ENCODE measurements at places on chromosomes 5 and 9.

DNA sequence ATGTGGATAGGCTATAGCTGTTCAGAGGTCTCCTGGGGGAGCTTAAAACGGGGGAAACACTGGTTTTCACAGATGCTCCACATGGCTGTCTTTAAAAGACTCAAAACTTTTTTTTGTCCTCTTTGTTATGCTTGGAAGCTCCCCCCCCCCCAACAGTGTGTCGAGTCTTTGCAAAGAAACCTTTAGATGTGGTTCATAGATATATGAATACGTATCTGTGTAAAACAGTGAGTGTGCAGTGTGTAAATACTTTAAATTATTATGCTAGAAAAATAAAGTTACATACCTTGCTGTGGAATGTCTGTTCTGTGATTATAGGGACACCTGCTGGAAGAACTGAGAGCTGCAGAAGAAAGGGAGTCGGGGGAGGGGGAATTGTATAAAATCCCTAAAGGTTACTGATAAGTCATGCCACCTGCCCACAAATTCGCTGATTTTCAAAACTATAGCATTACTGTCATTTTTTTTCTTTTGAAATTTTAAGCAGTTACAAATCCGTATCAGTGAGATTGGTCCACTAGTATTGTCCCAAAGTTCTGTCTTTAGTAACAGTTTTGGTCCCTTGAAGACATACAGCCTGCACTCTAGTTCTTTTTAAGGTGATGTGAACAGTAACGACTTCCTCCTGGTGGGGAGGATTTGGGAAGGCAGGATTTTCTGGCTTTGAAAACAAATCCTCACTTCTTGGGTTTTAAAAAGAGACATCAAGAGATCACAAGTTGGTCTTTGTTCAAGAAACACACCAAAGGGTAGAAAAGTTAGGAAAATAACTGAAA, 22.9 kb downstream of the RGMB start:
- DNase-seq: peak; percentile 67

DNA sequence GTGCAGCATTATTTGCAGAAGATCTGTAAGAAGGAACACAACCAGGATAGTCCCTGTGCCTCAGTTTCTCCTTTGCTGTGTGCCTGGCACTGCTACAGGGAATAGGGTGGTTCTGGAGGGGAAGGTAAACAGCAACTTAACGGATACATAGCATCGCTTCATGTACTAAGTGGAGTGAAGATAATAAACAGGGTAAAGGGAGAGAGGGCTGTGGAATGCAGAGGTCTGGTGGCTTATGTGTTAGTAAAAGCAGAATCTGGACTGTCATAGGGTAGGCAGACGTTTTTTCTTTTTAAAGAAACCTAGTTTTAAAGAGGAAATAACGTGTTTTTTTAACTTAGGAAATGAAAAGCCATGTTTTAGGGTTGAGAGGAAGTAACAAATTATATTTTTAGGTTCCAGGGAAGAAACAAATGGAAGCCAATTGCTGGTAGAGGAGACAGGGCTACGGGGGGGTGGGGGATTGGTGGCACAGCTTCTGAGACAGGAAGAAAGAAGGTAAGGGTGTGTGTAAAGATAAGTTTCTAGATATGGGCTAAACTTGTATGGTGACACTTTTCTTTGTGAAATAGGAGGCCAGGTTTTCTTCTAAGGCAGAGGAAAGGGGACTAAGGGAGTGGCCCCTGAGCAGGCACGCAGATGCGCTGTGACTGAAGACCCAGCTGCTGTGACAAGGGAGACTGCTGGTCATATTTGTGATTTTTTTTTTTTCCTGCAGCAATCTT, 1.3 kb downstream of the GNG10 start:
- DNase-seq: peak; percentile 23

- no peak for DNase-seq
These were observed 1.7 kb upstream of the PTPN3 start for GRCh38 chr9:109499631-109500410.

GRCh38 chr9:81424431-81424830, 264.9 kb downstream of the TLE1 start:
- DNase-seq: no peak

DNA sequence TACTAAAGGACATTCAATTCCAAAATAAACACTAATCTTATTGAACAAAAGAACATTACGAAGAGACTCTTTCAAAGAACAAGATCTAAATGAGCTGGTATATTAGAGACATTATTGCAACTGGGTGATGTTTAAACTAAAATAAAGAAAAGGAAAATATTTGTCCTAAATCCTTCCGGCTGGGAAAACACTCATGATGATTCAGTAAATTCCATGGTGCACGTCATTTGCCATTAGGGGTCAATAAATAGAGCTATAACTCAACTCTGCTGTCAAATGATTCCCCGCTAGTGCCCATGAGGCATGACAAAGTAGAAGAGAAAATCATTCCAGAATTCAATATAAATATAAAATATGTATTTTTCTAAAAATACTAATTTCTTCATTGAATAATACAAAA, 565.5 kb upstream of the TUSC1 start:
- DNase-seq: no peak

DNA sequence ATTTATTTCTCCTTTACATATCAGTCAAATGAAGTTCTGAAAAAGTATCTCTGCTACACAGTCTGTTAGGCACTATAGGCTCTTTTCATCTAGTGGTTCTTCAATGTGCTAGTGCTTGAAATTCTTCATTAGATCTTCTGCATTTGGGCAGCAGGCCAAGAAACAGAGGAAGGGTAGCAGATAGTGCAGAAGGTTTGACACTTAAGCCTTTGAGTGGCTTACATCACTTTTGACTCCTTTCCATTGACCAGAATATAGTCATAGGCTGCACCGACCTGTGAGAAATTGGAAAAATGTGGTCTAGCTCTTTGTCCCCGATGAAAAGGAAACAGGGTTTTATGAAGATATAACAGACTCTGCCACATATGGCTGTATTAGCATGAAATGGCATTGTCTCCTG, 459.5 kb upstream of the PTGER4 start:
- no peak for DNase-seq

DNA sequence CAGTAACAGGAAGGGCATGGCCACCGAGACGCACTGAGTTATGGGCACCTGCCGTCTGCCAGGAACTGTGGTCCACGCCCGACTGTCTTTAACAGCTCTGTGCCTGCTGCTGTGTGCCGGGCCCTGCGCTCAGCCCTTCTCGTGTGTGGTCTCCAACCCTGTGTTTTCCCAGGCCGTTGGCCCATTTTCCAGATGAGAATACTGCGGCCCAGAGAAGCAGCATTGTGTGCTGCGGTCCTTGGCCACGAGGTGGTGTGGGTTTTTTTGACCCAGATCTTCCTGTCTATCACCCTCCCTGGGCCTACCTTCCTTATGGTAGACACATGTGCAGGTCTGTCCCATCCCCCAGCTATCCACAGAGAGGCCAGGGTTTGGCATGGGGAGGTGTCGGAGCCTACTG, 47.0 kb downstream of the RXRA start:
- peak; percentile 22 for DNase-seq

DNA sequence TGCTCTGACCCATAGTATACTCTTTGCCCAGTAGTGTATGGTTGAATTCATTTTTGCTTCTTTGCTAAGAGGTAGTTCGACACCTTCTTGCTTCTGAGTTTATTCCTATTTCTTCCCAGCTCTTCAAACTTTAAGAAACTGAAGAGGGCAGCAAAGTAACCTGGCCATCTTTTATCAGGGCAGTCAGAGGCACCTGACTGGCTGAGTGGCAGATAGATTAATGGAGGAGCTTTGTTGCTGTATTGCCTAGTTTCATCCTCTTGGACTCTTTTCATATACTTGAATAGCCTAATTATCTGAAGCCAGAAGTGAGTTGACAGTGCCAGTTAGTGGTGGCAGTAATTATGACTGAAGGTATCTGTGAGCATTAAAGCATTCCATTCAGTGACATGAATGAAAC, 82.5 kb downstream of the UHRF2 start:
- no peak for DNase-seq

DNA sequence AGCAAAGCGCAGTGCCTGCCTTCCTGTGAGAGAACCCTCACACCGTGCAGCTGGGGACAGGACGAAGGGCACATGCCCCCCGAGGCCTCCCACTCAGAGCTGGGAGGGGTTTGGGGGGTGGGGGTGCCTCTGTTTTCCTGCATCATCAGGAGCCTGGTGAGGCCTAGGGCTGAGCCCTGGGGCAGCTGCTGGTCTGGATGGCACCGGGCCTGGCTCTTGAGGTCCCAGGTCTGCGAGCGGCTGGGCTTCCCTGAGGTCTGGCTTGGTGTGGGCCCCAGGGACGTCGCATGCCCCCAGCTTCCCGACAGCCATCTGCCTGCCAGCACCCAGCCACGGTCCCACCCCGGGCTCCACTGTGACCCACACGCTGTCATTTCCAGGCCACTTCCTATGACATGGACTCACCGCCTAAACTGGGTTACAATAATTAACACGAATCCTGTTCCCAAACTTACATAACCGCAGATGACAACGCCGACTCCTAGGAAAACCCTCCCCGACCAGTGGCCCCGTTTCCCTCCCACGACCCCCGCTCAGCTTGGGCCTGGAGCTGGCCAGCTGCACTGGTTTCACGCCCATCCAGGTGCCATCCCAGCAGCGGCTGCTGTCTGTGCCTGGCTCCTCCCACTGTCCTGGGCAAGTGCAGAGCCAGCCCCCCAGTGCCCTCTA, 8.7 kb downstream of the NACC2 start:
- DNase-seq: no peak

DNA sequence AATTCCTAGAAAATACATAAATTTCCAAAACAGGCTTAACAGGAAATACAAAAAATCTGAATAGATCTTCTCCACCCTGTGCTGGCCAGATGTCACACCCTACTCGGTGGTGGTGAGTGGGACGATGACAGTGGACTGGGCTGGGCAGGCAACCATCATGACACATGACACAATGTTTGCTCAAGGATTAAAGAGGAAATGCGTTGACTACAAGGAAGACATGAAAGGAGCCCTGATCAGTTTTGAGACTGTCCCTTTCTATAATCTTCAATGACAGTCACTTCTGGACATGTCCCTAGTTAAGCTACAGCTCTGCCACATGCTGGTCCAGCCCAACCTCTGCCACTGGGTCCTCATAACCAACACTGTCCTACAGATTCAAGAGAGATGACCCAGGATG, 99.8 kb downstream of the ZDHHC21 start:
- no peak for DNase-seq

DNA sequence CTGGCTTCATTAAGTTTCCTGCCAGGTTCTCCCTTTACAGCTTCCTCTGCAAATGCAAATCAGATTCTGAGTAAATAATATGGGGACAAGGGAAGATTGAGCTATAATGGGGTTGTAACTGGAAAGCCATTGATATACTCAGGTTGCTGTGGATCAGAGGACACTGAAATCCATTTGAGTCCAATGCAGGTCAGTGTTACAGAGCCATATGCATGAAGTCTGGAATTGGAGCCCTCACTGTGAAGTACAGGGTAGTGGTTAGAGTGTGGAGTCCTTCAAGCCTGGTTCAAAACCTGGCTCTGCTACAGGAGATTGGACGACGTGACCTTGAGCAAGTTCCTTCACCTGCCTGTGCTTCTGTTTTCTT, 48.7 kb downstream of the TIMD4 start:
- DNase-seq: no peak

GRCh38 chr5:12385095-12385494, 480.8 kb upstream of the CTNND2 start:
- DNase-seq: no peak

DNA sequence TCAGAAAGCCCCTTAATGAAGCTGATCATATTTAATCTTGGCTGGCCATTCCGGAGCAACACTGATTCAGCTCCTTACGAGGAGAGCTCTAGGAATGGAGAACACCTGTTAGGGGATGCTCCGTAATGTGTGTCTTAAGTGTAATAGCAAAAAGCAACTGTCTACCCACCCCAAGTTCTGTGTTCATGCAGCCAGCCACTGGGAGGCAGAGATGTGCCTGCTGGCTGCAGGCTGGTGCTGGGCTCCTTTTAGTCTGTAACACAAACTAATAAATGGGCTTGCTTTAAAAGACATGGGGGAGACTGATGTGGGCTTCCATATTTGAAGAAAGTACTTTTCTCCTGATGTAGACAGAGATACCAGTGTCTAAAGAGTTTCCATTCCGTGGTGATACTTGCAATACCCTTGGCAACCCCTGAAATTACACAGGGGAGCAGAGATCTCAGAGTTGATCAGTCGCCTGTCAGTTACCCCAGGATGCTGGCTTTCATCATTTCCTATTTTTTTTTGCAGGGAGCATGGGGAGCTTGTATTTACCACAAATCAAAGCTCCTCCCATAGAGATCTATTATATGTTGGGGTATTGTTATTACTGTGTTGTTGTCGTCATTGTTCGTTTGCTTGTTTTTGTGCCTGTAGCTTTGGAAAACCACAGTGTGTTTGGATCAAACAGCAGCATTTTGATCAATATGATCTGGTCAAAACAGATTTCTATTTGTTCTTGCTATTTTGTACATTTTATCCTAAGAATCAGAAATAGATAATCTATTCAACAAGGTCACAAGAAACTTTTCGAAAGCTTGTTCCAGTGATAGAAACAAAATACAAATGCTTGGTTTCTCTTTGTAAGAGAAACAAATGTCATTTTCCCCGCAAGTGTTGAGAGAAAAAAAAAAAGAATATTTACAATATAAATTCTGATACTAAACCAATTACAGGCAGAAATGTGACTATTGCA, 65.8 kb downstream of the MTX3 start:
- DNase-seq: peak; percentile 2

- DNase-seq: no peak
These were observed 13.2 kb downstream of the HNRNPH1 start for GRCh38 chr5:179610109-179610902.
